NCI-H2227 treated with DMSO at 0.1 percent for 48 hours (cell line): ENCODE measurements at places on chromosomes 16 and 17.

DNA sequence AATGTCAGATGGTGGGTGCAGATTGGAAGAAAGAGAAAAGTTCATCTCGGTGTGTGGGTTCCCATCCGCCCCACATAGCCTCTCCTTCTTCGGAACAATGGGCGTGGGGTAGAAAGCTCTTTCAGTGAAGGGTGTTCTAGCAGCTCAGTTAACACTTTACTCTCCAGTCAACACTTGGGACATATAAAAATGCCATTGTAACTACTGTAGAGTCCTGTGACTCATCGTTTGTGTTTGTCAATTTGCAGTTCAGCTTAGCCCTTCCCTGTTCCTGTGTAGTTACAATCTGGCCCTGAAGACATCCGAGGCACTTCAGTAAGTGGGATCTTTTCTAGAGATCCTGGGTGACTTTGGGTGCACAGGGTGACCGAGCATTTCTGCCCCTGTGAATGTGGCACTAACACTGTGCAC, 11.5 kb upstream of the CLEC18C start:
- no peak for DNase-seq

DNA sequence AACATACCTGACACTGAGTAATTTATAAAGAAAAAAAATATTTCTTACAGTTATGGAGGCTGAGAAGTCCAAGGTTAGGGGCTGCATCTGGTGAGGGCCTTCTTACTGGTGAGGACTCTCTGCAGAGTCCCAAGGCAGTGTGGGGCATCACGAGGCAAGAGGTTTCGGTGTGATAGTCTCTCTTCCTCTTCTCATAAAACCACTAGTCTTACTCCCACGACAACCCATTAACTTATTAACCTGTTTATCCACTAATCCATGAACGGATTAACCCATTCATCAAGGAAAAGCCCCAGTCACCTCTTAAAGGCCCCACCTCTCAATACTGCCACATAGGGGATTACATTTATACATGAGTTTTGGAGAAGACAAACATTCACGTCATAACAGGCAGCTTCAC, 20.1 kb downstream of the CIITA start:
- DNase-seq: no peak

- no peak for DNase-seq
Measured at GRCh38 chr16:74830648-74831047, 56.0 kb upstream of the FA2H start.

GRCh38 chr16:67305216-67306071, 21.1 kb downstream of the KCTD19 start:
- DNase-seq: no peak

GRCh38 chr17:56110463-56111135, 42.7 kb upstream of the ANKFN1 start:
- DNase-seq: no peak

GRCh38 chr17:7988750-7989178, 13.7 kb upstream of the GUCY2D start:
- peak; percentile 67 for DNase-seq
